ENCODE measurements at places on chromosomes 5 and 9.

DNA sequence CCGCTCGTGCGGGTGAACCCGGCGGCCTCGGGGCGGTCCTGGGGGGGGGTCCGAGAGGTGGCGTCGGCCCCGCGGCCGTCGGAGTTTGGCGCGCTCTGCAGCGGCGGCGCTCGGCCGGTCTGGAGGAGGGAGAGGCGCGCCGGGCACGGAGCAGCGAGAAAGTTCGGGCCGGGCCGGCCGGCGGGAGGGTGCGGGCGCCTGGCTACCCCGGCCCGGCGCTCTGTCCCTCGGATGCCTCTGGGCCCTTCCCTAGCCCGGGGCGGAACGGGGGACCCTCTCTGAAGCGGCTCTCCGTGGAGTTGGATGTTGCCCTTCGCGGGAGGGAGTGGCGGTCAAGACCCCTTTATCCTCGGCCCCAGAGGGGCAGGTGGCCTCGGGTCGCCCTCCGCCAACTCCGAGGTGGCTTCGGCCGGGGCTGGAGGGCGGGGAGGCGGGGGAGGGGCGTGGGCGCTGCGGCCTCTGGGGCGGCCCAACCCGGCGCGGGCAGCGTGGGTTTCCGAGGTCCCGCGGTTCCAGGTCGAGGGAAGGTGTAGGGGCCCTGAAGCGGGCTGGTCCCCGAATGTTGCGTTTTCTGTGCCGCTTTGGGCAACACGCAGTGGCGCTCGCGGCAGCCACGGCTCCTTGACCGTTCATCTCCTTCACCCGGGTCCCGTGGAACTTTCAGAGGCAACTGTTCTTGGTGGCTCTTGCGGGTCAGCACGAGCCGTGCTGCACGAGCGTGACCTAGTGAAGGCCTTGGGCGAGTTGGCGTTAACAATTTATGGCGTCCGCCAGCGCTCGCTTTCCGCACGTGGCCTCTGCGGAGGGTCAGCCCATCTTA, 290.5 kb downstream of the DOCK8 start:
- no peak for DNase-seq

DNA sequence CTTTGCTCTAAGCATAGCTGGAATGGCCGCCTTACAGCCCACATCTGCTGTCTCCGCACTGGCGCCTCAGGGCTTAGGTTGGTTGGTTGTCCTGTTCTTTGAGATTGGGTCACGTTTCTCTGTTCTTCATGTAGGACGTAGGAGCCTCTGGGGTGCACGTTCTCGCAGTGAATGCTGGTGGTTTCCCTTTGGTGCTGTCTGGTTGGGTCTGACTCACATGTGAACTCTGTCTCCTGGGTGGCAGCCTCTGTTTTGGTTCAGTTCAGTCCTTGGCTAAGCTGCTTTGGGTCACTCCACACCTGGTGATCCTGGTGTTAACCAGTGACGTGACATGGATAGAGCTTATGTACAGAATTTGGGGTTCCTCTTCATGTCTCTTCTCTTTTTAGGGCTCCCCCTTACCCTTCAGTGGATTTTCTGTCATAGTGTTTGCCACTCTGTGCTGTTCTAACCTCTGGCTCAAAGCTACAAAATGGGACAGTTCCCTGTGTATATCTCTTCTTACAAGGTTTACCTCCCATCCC, 12.6 kb upstream of the LPCAT1 start:
- DNase-seq: peak; percentile 34

DNA sequence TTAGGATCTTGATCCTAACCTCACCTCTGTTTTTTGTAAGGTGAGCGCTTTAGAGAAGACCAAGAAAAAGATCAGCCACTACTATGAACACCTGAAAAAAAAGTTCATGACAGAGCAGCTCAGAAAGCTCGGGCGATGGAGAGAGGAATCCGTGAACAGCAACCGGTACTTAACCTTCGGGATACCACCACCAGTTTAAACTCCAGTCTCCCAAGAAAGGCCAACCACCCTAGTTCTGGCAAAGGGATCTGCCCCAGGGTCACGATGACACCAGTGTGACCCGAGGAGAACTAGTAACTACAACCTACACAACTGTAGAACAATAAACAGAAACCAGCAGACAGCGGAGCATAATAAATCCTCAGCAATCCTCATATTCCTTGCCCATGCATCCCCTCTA, 8.5 kb downstream of the C5orf52 start:
- no peak for DNase-seq

- DNase-seq: peak; percentile 83
Observed at GRCh38 chr5:38556599-38557307, at the start of gene LIFR. Gene LIFR, minus strand, starts transcription at chr5:38556646. Its CDS starts 25,999 bp downstream, at chr5:38530647.
